ENCODE measurements at places on chromosomes 4 and X.

- no peak for DNase-seq
These were observed 4.8 kb upstream of the STATH start for GRCh38 chr4:69991016-69991415.

DNA sequence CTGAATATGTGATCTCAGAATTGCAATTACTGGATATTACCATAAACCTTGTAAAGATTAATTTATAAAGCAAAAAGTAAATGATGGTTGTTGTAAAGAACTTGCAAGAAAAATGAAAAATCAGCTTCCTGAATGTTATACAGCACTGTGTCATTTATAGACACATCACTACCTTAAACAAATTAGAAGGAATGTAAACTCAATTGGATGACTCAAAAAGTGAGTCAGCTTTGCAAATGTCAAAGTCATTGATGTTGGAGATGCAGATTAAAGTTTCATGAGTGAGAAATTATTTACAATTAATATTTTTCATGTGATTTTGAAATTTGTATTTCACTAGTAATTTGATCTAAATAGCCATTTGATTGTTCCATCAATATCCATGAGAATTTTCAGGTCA is 193.2 kb downstream of the RAPGEF2 start:
- DNase-seq: no peak

GRCh38 chr4:1992468-1993168 is 16.2 kb downstream of the NELFA start:
- DNase-seq: no peak

DNA sequence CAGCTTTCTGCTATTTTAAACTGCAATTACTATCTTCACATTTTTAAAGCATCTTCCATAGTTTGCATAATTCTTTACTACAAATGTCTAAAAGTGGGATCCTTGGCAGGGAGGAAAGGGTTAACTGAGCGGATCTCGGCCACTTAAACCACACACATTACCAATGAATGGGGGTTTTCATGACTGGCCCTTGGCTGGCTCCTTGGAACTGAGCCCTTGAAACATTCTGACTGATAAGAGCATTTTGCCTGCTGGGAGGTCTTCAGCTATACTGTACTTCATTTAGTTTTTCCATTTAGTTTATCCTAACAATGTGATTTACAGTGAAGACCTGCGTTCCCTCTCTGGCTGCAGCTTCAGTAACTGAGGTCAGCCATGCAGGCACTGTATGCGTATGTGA is 31.7 kb upstream of the MFAP3L start:
- no peak for DNase-seq

- no peak for DNase-seq
These were observed 36.4 kb downstream of the NLRP2B start for GRCh38 chrX:57643698-57644097.

DNA sequence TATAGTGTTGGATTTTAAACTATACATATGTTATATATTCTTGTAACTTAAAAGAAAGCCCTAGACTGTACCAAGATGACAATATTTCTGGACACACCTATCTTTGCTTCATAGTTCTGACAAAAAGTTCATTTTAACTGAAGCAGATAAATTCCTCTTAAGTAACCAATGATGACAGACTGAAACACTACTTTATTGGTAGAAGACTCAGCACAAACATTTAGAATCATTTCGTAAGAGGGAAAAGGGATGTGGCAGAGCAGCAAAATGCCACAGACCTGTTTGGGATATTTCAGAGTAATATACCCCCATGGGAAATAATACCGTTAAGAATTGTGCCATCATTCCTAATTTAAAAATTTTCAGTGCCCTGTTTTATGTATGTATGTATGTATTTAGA is 56.2 kb downstream of the APOO start:
- DNase-seq: no peak

- DNase-seq: no peak
These were observed 108.9 kb downstream of the EFHC2 start for GRCh38 chrX:44234541-44234940.

DNA sequence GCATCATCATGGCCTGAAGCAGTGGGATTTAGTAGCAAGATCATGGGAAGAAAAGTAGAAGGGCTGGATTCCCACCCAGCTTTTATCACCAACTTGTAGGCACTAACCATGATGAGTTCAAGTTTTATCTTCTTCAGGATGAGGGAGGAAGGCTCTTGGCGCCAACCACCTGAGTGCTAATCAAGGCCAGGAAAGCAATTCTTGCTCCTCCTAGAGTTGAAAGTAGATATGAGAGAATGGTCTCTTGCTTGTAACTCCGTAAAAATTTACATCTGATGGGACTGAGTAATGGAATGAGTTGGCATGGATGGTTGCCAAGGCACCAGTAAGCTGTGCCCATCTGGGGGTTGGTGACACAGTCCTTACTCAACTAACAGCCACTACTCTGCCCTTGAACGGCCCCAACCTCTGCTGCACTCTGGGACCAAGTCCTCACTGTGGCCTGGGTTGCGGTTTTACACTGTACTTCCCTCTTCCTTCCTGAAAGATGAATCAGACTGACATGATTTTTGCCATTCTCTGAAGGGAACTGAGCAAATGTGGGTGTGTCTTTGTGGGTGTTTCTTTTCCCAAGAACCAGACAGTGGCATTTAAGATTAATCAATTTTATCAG is 39.4 kb upstream of the NDP start:
- DNase-seq: no peak

- no peak for DNase-seq
These were observed 334.5 kb downstream of the GASK1B start for GRCh38 chr4:157838366-157838765.

DNA sequence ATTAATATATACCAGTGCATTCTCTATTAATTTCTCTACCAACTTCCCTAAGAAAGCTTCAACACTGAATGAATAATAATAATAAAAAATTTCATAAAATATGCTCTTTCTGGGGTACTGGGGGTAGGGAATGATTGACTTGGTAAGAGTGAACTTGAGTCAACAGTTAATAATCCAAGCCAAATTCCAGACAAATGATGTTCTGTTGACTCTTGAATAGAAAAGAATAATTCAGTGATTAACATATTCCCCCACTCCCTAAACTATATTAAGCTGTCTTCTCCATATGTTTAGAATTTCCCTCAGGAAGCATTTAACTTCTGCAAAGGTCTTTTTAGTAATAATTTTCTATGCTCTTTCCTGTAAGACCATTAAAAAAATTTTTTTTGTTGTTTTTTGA is 12.3 kb downstream of the PGRMC2 start:
- no peak for DNase-seq

GRCh38 chr4:151652841-151653547 is 107.8 kb downstream of the GATB start:
- no peak for DNase-seq

DNA sequence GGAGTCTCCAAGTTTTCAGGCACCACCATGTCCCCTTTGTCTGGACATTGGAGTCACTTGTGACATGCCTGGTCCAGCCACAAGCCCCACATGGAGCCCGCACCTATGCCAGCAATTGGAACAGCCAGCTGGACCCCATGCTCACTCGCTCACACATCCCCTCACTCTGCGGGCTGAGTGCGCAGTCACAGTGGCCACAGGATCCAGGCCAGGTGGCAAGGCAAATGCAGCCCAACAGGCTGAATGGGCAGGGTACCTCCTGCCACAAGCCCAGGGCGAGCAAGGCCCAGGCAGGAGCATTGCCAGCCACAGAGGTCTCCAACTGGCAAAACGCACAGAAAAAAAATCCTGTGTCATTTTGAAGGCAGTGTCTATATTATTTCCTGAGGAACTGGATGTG is 82.0 kb downstream of the ANXA10 start:
- no peak for DNase-seq

DNA sequence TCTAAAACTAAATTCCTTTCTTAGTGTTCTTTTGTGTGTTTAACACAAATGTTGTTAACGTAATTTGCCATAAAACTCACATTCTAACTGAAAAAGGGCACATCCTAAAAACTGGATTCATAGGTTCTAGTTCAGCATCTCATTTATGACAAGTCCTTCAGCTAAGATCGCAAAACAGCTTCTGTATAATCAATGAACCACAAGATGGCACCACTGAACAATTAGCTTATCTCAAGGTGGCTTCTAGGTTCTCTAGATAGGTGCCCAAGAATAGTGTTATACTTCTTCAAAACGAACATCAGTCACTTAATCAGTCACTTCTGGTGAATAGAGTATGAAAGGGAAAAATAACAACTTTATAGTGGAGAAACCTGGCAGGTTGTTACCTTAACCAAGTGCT is 54.3 kb downstream of the NRK start:
- DNase-seq: no peak

DNA sequence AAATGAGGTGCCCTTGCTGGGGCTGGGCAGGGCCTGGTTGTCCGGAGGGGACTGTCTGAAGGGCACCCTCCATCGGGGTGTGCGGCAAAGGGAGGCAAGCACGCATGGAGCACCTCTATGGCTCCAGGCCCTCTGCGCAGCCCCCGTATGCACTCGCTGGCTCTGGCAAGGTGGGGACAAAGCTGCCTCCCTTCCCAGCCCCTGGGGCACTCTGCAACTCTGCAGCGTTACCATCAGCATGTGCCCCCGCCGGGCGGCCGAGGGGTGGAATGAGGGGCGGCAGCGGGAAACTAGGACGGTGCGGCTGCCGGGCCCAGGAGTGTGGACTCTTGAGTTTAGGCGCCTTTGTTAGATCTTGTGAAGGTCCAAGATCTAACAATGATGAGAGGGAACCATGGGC is 26.4 kb downstream of the TRMT44 start:
- no peak for DNase-seq

DNA sequence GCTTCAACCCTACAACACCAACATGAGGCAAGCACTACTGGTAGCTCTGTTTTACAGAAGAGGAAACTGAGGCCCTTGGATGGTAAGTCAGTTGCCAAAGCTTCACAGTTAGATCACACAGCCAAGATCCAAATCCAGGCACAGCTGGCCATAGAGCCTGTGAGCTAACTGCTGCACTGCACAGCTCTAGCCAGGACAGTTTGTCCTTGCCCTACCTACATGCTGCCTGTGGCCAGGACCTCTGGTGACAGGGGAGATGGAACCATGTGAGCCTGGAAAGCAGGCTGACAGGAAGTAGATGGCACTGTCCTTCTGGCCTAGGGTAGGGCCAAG is 257.8 kb downstream of the FBXW7 start:
- no peak for DNase-seq

GRCh38 chr4:18917689-18918088 is 896.1 kb upstream of the LCORL start:
- no peak for DNase-seq

GRCh38 chrX:135024526-135024925 is 2.2 kb upstream of the RTL8B start:
- DNase-seq: no peak

- no peak for DNase-seq
These were observed 53.2 kb upstream of the MCUB start for GRCh38 chr4:109506890-109507289.

GRCh38 chr4:72768364-72768763 is 199.3 kb upstream of the ADAMTS3 start:
- no peak for DNase-seq

- DNase-seq: no peak
These were observed 886.8 kb downstream of the NLGN4X start for GRCh38 chrX:5341902-5342301.

DNA sequence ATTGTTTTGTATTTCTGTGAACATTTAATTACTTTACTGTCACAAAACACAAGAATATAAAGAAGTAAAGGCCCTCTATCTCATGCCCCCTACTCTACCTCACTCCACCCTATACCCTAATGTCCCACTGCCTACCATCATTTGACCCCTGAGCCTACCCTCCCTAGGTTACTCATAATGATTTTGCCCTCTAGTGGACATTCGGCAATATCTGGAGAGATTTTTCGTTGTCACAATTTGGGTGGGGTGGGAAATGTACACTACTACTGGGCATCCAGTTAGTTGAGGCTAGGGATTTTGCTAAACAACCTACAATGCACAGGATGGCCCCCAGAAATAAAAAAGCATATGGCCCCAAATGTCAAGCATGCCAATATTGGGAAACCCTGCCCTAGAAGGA is 10.2 kb downstream of the TEX13A start:
- DNase-seq: no peak

DNA sequence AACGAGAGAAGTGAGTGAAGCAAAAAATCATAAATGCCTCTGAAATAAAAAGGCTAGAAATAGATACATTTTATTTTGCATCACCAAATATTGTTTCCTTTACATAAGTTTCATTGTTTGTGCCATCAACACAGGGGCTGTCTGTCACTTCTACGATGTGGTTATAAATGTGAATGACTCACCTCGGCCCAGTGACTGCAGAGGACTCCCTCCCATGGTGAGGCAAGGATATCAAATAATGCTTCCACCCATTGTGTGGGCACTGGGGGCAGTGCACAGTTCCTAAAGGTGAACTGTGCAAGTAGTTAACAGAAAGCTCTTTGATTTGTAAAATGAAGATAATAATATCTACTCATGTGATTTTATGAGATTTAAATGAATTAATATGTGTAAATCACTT is 230.3 kb upstream of the NEIL3 start:
- no peak for DNase-seq
